ENCODE measurements at places on chromosomes 2 and 18.

- no peaks in the 10 kb centered on the region for H3K36me3 ChIP-seq
- peak overlapping the region; percentile 92 for H3K27ac ChIP-seq
- H3K4me1 ChIP-seq, result peaks cover 9% of the 10 kb centered on the region
- no peaks in the 10 kb centered on the region for H3K27me3 ChIP-seq
Measured at GRCh38 chr18:32730620-32731091, 42.2 kb downstream of the KLHL14 start.

DNA sequence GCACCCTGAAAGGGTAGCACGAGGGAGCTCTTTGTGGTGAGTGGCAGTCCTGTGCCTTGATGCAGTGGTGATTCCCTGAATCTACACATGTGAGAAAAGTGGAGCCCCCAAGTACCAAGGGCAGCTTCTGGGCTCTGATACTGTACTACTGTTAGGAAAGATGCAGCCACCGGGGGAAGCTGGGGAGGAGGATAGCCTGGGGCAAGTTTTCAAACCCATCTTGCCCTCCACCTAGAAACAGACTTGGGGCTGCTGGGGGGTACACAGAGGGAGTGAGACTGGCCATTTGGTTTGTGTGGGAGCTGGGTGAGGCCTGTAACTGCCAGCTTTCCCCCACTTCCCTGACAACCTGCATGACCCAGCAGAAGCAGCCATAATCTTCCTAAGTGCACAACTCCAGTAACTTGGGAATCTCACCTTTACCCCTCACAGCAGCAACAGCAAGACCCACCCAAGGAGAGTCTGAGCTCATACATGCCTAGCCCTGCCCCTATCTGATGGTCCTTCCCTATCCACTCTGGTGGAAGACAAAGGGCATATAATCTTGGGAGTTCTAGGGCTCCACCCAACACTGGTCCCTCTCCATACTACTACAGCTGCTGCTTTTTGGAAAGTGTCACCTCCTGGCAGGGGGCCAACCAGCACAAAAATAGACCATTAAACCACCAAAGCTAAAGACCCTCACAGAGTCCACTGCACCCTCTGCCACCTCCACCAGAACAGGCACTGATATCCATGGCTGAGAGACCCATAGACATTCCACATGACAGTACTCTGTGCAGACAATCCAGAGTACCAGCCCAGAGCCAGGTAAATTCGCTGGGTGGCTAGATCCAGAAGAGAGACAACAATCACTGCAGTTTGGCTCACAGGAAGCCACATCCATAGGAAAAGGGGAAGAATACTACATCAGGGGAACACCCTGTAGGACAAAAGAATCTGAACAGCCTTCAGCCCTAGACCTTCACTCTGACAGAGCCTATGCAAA, 8.2 kb downstream of the MALL start:
- no peaks in the 10 kb centered on the region for H3K36me3 ChIP-seq
- DNase-seq, result no peak
- no peak overlapping the region for H3K4me3 ChIP-seq
- peaks cover 97% of the 10 kb centered on the region for H3K27me3 ChIP-seq

GRCh38 chr2:88614497-88615157, 12.6 kb downstream of the EIF2AK3 start:
- no peak overlapping the region for H3K27ac ChIP-seq
- H3K4me3 ChIP-seq, result no peak overlapping the region
- peaks cover 19% of the 10 kb centered on the region for H3K4me1 ChIP-seq
- H3K27me3 ChIP-seq, result no peaks in the 10 kb centered on the region

DNA sequence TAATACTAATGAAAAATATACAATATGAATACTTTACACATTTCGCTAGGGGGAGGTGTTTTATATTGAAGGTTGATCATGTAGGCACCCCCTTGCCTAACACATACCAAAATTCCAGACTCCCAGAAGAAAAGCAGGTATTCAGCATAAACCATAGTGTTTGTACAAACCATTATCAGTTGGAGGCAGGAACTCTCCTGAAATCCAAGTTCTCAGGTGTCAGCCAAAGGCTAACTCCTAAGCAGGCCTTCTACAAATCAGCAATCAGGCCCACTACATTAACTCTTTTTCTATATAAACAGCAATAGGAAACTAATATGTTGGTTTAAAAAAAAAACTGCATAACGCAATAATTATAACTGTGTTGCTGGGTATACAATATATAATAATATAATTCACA, 44.5 kb downstream of the MAP3K2 start:
- DNase-seq, result no peak
- H3K27ac ChIP-seq, result no peak overlapping the region
- H3K4me3 ChIP-seq, result no peak overlapping the region
- peaks cover 21% of the 10 kb centered on the region for H3K4me1 ChIP-seq
- H3K36me3 ChIP-seq, result peaks cover 34% of the 10 kb centered on the region

DNA sequence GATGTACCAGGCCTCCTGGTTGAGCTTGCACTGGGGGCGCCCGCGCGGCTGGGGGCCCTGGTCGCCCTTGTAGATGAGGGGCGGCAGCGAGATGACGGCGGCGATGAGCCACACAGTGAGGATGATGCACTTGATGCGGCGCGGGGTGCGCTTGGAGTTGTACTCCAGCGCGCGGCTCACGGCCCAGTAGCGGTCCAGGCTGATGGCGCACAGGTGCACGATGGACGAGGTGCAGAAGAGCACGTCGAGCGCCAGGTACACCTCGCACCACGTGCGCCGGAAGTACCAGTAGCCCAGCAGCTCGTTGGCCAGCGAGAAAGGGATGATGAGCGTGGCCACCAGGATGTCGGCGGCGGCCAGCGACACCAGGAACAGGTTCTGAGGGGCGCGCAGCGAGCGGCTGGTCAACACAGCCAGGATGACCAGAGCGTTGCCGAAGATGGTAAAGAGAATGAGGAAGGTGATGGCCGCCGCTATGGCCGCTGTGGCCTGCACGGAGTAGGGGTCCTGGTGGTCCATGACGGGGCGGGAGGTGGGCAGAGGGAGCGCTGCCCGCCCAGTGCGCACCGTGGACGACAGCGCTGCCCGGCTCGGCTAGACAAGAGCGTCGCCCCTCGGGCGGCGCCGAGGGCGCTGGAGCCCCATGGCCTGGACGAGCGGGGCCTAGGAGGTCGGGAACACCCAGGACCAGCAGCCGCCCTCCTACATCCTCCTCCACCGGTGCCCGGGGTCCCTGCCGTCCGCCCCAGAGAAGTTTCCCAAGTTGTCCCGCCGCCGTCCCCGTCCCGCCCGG, 544 bp downstream of the ADRA2B start:
- peaks cover 45% of the 10 kb centered on the region for H3K27me3 ChIP-seq
- H3K27ac ChIP-seq, result peak overlapping the region; percentile 25
- H3K4me1 ChIP-seq, result peaks cover 20% of the 10 kb centered on the region
- no peak for DNase-seq

DNA sequence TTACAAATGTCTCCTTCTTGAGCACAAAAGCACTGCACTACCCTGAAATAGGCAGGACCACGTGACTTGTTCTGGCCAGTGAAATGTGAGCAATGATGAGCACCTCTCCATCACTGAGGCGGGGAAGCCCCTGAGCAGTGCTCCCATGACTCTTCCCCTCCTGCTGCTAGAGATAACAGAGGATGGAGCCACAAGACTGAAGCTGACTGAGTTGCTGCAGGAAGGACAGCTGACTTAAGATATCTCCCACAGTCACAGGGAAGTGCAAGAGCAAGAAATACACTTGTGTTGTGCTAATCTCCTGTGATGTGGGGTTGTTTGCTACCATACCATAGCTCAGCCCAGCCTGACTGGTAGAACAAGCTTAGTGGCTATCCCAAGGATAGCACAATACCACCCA, 38.7 kb downstream of the STK39 start:
- DNase-seq, result no peak
- H3K4me3 ChIP-seq, result no peak overlapping the region

Measured in effector memory CD8-positive, alpha-beta T cell (primary cell).